ENCODE measurements at places on chromosomes 7 and 10.

DNA sequence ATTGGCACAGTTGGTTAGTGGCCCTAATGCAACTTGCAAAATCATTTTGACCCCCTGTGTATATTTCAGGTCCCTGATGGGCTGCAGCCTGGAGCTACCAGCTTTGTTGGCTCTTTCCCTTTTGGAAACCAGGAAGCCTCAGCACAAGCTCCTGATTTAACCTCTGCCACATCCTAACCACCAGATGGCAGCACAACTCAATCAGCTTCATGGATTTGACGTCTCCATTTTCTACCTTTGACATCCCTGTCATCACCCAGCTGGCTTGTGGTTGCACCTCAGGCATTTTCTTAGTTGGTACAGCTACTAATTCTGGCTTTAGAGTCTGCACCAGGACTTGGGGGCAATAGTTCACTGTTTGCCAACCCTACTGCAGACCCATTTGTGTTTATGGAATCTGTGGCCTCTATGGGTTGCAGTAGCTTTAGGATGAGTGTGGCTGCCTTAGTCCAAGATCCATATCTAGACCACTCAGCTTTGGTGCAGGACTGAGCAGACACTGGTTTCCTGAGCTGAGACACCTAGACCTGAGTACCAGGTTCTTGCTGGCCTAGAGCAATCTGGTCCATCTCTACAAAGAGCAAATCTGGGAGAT lies 456.2 kb downstream of the REEP3 start:
- DNase-seq: peak; percentile 31

GRCh38 chr10:33005322-33006301 lies 47.6 kb upstream of the ITGB1 start:
- peak; percentile 92 for DNase-seq

DNA sequence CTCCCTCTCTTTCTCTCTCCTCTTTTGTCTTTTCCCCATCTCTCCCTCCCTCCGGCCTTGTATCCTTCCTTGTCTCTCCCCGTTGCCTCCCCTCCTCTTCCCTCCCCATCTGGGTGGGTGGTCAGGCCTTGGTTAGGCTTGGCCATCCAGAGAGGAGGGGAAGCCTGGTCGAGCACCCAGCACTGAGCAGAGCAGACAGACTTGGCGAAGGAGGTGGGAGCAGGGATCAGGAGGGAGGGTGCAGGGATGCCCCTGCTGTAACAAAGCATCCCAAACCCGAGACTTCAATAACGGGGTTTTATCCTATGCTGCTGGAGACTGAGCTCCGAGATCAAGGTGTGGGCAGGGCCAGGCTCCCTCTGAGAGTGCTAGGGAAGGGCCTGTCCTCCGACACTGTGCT lies 97.3 kb downstream of the PAXIP1 start:
- DNase-seq: no peak

DNA sequence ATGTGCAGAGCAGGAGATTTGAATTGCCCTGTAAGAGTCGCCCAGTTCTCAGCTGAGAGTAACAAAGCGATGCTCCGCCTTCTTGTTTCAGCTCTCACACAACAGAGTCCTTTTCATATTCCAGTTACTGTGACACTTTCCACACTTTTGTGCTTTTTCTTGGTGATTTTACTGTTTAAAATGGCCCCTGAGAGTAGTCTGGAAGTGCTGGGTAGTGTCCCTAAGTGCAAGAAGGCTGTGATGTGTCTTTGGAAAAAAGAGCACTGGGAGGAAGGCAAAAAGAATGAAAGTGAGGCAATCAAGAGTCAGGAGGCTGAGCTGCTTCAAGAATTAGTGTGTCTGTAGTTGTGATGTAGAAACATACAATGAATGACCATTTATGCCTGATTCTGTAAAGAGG lies 201.2 kb upstream of the SEMA3E start:
- no peak for DNase-seq

GRCh38 chr7:74289659-74290552 lies 699 bp downstream of the CLIP2 start:
- DNase-seq: no peak

DNA sequence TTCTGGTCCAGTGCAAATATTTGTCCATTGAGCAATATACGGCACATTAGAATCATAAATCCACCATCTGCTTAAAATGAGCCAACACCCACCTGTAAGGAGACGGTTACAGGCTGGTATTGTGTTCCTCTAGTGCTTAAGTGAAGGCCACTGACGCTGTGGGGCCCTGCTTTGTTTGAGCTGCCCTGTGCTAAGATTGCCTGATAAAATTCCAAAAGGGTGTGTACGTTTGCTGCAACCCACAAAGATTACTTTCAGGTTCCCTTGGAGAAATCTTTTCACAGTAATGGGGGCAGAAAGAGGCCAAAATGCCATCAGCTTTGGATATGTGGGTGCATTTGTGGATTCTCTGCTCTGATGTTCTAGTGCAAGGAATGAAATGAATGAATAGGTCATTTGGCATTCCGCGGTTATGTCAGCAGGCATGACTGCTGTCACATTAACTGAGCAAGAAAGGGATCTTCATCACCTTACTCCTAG lies 34.4 kb downstream of the AGR3 start:
- peak; percentile 75 for DNase-seq

GRCh38 chr7:44615149-44615611 lies 8.8 kb downstream of the OGDH start:
- DNase-seq: peak; percentile 42

GRCh38 chr7:12890586-12890985 lies 203.2 kb downstream of the ARL4A start:
- no peak for DNase-seq

DNA sequence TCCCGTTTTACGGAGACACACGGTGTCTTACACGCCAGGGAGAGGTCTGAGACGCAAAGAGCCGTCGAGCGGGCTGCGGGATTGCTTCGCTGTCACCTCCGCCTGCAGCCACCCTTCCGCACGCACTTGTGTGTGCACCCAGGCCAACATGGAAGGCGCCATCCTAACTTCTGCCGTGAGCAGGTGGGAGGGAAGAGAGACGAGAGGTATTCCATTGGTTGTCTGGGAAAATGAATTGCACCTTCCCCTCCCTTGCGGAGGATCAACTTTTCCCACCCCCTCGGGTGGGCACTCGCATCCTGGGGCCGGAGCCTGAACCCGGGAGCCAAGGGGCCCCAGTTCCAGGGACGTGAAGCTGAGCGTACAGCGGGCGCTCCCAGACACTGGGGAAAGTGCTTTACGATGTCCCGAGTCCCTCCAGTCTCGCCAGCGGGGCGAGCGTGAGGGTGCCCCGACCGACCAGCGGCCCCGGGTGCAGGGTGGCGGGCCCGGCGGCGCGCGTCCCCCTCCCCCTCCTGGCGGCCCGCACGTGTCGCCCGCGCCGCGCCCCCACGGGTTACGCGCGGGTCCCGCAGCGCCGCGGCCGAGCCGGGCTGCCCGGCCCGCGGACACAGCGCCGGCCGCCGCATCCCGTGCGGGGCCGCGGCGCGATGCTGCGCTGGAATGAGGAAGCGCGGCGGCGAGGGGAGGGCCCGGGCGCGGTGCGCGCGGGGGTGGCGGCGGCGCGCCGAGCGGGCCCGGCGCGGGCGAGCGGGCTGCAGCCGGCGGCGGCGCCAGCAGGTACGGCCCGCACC lies 984 bp upstream of the IKZF1 start:
- DNase-seq: no peak

DNA sequence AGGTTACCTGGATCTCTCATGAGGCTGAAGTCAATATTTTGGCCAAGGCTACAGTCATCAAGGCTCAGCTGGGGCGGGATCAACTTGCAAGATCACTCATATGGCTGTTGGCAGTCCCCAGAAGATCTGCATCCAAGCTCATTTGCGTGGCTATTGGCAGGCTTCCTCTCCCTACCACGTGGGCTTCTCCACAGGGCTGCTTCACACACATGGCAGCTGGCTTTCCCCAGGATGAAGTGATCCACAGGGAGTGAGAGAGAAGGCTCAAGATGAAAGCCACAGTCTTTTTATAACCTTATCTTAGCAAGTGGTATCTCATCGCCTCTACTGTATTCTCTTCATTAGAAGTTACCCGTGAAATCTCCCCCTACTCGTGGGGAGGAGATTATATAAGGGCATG lies 167.4 kb downstream of the TMEM26 start:
- DNase-seq: no peak

DNA sequence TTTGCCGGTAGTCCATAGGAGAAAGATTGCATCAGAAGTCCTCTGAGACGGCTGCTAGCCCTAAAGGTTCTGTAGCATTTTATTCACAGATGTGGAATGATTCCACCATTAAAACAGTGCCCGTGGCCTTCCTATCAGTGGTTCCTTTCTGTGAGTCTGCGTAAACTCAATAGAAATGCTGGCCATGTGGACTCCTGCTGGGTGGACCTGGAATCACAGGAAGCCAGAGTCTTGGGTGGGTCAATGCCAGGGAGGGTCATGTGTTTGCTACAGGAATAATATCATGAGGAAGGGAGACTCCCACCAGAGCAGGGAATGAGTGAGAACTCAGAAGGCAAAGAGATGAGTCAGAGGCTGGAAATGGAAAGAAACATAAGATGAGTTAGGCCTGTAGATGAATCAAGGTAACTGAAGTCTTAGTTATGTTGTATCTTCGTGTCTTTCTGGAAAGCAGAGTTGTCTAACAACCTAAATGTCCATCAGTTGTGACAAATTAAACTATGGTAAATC lies 410.4 kb upstream of the AUTS2 start:
- peak; percentile 62 for DNase-seq

DNA sequence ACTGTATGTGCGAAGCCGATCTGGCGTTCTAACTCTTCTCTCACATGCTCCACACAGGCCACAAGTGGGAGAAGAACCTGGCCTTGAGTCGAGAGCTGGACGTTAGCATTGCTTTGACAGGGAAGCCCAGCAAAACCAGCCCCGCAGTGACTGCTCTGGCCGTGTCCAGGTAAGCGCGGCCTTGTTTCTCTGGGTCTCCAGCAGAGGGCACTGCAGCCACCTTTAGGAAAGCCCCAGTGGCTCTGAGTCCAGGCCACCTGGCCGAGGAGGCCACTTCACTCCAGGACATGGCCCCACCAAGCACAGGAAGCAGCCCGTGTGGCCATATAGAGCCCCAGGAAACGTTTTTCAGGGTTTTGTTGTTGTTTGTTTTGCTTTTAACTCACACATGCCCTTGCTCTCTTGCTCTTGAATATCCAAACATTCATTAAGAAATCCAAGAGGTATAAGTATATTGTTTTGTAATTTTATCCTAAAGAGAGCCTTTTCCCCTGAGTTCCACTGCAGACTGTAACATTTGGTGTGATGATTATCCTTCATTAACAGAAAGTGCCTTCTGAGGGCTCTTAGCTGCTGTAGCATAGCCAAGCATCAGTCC lies 41.8 kb upstream of the LRRC18 start:
- peak; percentile 34 for DNase-seq
